DND-41 (cell line): ENCODE measurements at places on chromosomes 3 and 15.

GRCh38 chr3:133443649-133444422 lies 44.0 kb downstream of the BFSP2 start:
- no peak for DNase-seq

GRCh38 chr15:58608711-58609110 lies 140.8 kb downstream of the ADAM10 start:
- no peak for DNase-seq

GRCh38 chr3:190556351-190556750 lies 42.5 kb downstream of the IL1RAP start:
- no peak for DNase-seq

DNA sequence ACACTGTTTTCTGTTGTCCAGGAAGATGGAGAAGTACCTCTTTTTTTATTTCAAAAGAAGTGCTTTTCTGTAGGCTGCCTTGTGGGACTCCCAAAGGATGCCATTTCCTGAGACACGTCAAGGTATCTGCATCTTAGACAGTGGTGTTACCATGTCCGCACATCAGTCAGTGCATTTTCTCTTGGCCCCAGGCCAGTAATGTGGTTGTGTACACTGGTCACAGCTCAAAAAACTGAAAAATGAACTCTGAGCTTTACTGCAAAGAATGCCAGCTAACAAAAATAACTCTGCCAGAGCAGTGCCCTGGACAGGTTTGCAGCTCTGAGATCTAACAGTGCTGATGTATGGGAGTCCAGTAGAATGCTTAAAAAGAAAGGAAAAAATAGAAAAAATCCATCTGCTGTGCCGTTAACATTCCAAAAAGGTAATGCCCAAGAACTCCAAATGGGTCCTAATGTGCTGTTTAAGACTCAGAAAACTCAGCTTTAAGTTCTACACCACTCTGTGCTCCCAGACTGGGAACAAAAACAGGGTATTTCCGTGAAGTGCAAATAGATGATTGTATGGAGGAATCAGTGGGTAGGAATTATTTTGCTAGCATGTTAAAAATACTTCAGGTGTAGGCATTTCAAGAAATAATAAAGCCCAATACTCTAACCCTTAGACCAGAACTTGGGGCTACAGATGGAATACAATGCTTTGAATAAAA lies 315.9 kb downstream of the FEZF2 start:
- DNase-seq: no peak

GRCh38 chr3:177751770-177752169 lies 554.5 kb upstream of the TBL1XR1 start:
- DNase-seq: no peak
